ENCODE measurements at places on chromosomes 16 and 17.

DNA sequence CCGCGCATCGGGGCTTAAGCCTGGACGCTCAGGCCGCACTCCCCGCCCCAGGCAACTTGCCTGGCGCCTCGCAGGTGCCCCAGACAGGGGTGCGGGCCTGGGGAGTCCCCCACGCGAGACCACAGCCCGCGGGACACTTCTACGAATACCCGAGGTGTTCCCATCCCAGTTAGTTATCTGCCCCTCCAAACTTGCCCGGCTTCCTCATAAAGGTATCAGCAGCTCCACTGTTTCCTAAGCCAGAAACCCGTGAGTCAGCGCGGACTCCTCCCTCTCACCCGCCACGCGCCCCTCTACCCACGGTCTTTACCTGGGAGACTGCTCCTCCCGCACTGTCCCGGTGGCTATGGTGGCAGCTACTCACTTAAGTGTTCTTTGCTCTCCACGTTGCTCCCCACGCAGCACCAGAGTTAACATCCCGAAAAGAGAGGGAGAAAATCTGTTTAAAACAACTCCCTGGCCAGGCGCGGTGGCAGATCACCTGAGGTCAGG, 1.0 kb upstream of the CREBBP start:
- DNase-seq, result no peak

DNA sequence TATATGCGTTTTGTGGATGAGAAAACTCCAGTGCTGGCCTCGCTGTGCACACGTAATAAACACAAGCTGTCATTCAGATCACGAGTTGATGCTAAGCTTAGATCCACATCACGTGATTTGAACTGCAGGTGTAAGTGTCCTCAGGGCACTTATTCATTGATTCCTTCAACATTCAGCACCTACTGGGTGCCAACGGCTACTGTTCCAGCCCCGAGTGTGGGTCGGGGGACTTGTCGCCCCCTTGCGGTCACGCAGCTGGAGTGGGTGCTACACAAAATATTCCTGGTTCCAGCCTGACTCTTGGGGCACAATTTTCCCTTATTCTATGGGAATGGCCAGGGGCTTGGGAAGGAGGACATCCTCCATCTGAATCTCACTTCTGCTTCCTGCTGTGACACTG, 29.9 kb upstream of the GINS2 start:
- DNase-seq, result peak; percentile 22

- DNase-seq, result no peak
These were observed 95.8 kb upstream of the MPHOSPH6 start for GRCh38 chr16:82265809-82266208.

DNA sequence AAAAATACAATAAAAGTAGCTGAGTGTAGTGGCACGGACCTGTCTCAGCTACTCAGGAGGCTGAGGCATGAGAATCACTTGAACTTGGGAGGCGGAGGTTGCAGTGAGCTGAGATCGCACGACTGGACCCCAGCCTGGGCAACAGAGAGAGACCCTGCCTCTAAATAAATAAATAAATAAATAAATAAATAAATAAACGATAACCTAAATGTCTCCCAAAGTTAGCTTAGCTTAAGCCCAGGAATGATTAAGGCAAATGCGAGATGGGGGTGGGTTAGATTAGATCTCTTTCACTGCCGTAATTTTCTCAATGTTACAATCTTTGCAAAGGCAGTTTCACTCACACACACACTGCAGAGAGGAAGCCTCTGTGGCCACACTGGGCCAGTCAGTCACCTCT, 46.7 kb downstream of the WSB1 start:
- DNase-seq, result no peak

DNA sequence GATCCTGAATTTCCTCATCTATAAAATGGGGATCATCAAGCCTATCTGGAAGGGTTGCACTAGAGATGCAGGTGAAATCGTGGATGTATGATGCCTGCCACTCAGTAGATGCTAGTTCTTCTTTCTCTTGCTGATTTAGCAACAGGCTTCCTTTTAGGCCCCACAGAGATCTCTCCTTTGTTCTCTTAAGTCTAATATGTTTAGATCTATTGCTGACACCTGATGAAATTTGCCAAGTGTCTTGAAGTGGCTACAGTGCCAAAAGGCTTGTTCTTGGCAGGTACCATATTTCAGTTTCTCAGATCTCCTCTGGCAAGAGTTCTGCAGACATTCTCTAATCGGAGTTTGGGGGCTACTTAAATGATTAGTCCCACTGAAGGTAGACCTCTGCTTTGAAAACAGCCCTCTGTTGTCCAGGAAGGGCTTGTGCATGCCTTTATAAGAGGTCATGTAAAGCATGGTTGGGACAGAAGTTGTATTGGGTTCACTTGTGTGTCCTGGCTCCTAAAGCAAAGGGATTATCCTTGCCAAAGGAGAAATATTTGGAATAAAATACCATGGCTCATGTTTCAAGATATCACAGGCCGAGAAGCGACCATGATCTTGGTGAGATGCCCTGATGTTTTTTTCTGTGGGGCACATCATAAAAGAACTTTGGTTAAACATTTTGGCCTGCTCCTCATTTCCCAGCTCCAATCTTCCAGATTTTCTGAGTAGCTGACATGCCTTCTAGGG, 234.0 kb downstream of the MSI2 start:
- DNase-seq, result no peak

DNA sequence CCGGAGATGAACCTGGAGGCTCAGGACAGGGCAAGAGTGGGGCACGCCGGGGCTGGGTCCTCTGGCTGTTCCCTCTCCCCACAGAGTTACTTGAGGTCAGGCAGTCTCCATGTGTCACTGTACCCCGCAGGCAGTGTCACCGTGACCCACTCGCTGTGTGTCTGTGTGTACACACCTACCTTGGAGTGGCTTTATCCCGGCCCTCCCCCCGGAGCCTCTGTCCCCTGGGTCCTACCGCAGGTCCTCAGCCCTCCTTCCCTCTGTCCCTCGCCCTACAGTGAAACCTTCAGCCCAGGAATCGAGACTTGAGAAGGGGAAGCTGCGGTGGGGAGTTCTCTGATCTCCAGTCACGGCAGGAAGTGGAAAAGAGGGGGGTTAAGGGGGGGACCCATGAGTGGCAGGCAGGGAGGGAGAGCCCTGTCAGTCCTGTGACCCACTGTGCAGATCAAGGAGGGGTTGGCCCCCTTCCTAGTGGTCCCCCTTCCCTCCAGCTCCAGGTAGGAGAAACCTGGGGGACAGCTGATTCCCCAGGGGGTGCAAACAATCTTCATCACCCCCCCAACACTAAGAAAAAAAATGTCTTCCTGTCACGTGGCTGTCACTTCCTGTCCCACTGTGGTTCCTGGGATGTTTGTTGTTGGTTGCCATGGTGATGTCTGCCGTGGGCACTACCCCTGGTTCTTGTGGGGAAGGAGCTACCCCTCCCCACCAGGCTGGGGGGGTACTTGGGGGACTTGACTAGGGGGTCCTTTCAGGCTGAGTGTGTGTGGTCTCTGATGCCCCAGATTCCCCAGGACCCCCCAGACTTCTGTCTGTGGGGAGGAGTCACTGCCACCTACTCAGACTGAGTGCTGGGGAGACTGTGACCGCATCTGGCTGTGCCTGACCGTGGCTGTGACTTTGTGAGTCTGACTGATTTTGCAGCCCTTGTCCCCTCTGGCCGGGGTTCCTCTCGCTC, 13.7 kb downstream of the RARA start:
- DNase-seq, result peak; percentile 92

GRCh38 chr17:5331506-5331905, 49.4 kb downstream of the RABEP1 start:
- peak; percentile 37 for DNase-seq

GRCh38 chr16:52372313-52372712, 174.6 kb downstream of the TOX3 start:
- DNase-seq, result no peak

GRCh38 chr16:77271532-77272426, 72.6 kb downstream of the SYCE1L start:
- DNase-seq, result no peak

- peak; percentile 8 for DNase-seq
These were observed 61.5 kb downstream of the DHRS7C start for GRCh38 chr17:9729735-9730420.

DNA sequence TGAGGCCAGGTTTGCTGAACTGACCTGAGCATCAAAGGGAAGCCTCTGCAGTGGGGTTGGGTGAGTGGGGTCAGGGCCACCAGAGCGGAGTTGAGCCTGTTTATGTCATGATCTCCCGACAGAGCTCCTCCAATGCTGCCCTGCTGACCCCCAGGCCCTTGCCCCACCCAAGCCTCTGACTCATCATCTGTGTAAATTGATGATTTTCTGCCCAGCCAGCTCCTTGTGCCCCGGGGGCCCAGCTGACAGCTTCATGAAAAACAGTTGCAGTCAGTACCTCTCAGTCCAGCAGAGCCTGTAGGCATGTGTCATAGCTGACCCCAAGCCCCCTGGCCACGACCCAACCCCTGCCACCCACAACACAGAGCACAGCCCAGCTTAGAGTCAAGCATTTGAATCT, 134.9 kb downstream of the CCT6B start:
- DNase-seq, result peak; percentile 31

GRCh38 chr17:40735016-40735415, 20.1 kb downstream of the KRT25 start:
- DNase-seq, result no peak

- peak; percentile 89 for DNase-seq
These were observed 25.5 kb upstream of the TBX4 start for GRCh38 chr17:61426482-61427304.

DNA sequence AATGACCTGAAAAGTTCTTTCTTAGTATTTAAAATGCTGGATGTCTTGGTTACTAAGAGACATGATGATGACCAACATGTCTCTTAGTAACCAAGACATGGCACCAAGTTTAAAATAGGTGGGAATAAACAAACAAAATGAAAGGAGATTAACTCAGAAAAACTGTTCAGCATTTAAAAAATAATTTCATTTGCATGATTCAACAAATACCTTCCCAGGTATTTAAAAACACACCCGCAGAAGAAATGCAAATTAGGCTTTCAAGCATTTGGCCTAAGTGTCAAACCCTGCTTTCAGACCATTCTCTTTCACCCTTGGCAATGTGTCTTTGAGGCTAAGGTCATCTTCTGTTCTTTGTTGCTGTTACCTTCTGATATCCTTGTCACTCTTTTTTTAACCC, 91.4 kb upstream of the CORO6 start:
- no peak for DNase-seq

DNA sequence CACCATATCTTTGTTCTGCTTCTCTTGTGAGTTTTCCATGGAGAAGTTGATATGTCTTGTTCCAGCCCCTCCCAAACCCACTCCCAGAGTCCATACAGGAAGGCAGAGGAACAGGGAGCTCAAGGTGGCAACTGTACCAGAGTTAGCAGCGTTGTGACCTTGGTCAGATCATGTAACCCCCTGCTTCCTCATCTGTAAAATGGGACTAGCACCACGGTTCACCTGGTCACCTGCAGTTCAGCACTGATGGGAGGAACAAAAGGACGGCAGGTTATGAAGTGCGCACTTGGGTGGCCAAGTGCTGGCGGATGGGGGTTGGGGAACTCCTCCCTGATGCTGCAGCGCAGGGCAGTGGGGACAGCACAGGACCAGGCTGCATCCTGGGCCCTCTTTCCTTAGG, 7.7 kb upstream of the NEUROD2 start:
- no peak for DNase-seq

DNA sequence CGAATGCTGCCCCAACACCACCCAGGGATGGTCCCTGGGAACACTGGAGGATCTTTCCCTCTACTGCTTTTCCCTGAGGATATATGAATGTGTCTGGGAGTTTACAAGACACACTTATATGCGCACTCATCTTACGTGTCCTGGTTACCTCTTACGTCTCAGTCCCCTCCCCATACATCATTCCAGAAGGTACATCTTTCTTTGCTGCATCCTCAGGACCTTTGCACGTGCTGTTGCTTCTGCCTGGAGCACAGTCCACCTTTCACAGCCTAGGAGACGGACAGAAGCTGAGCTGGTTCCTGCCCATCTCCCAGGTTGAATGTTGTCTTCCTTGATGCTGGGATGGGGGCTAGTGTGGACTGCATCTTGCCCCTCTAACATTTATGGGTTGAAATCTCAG, 153.0 kb upstream of the FOXF1 start:
- DNase-seq, result no peak

GRCh38 chr16:22192261-22193062, 13.6 kb upstream of the EEF2K start:
- peak; percentile 89 for DNase-seq

GRCh38 chr16:82772215-82772614, 145.4 kb downstream of the CDH13 start:
- no peak for DNase-seq

DNA sequence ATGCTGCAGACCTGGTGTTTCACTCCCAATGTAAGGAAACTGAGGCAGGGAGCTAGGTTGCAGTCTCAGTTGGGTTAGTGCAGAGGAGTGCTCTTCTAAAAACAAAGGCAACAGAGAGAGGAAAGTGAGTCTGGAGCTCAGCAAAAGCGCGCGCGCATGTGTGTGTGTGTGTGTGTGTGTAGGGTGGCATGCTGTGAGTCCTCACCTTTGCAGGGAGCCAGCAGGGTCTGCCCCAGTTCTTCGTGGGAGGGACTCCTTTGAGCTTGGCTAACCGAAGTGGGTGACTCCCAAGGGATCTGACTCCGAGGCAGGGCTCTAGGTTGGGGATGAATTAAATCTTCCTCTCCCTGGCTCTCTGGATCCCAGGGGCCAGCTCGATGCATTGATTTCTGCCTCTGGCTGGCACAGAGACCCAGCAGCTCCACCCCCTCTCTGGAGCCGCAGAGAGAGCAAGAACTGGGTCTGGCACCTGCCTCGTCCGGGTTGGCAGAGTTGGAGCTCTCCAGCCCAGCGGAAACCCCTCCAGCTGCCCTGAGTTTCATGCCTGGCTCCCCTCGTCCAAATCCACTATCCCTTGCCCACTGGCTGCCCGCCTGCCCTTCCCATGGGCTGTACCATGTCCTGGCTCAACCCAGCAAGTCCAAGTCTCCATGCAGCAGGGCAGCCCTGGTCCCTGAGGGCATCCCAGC, 1.3 kb upstream of the BTBD17 start:
- DNase-seq, result no peak

DNA sequence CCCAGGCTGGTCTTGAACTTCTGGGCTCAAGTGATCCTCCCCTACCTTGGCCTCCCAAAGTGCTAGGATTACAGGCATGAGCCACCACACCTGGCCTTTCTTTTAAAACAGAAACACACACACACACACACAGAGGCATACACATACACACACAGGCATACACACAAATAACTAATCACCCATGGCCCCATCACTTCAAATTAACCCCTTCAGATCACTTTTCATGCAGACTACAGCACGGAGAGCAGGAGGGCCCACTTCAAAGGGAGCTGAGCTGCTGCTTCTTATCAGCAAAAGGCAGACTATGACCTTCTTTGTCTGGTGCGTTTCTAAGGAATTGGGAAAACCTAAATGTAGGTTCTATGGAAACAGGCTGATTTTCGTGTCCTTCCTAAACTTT, 1.9 kb downstream of the CLCN7 start:
- DNase-seq, result no peak

Data from EH (cell line).